ENCODE measurements at places on chromosomes 13 and 19. TPM values are rescaled to one million over a fixed set of nuclear protein-coding genes. Genes with fewer than 3 reads are reported as not detected.

DNA sequence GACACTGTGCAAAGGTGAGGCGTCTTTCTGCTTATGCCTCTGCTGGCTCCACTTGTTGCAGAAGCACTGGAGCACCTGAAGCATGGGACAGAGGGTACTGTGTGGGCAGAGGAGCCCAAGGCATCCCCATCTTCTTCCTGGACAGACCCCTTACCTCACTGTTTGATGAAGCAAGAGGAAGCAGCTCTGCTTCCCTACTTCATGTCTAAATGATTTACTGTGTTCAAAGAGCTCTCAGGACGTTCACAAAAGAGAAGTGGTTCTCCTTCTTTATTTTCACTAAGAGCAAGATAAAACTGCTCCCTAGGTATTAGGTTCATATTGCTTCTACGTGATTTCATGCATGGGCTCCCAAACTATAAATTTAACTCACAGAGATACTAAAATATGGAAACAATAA, 1635.4 kb upstream of the SLC10A2 start:
- no peak for DNase-seq

DNA sequence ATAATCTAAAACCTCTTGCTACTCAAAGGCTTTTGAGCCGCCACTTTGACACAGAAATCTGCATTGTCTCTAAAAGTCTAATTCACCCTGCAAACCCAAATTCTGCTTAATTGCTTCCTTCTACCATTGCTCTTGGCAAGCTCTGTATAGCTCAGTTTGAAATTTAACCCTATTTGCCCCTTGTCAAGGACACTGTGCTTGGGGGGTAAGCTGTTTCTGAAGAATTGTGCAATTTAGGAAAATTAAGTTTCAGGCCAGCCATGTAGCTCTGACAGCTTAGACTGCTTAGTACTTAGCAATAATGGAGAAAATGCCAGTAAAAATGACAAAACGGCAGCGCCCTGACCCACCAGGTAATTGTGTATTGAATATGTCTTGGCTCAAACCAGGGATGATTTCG, 282.2 kb downstream of the OLFM4 start:
- DNase-seq, result no peak

Gene CLEC17A
- total RNA-seq, result not detected

DNA sequence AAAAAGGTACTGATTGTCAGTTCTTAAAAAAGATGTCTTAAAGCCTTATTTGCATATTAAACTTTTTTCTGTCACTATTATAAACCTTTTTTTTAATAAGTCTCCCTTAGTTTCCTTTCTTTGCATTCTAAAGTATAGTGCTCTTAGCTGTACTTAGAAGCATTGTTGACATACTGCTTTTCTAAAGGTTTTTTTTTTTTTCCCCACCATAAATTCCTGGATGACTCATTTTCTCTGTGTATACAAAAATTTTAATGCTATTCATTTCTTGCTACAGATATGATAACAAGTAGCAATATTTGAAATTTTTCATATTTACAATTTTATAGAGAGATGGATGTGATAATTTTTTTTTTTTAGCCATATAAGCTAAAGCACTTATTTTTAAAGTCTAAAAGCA, 43.5 kb downstream of the METTL21C start:
- no peak for DNase-seq

Gene AMH
- 19.3 TPM for total RNA-seq

Gene IL4I1
- 0.61 TPM for total RNA-seq

DNA sequence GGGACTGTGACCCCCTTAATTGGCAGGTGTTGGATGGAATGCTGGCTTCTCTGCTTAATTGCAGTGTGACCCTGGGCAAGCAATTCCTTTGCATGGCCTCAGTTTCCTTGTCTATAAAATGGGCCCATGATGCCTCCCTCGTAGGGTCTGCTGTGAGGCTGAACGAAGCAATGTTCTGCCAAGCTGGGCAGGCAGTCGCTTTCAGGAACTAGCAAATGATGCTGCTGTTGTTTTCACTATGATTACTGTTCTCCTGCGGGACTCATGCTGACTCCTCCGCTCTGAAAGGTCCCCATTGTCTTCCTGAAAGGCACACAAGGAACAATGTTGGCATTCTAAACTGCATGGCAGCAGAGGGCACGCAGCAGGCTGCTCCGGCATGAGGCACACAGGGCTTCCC, 6.8 kb downstream of the BICRA start:
- DNase-seq, result no peak

- no peak for DNase-seq
Observed at GRCh38 chr13:78712831-78713230, 53.9 kb upstream of the OBI1 start.

Gene BCAM
- 230 TPM for total RNA-seq
